ENCODE measurements at places on chromosomes 2 and 18.

DNA sequence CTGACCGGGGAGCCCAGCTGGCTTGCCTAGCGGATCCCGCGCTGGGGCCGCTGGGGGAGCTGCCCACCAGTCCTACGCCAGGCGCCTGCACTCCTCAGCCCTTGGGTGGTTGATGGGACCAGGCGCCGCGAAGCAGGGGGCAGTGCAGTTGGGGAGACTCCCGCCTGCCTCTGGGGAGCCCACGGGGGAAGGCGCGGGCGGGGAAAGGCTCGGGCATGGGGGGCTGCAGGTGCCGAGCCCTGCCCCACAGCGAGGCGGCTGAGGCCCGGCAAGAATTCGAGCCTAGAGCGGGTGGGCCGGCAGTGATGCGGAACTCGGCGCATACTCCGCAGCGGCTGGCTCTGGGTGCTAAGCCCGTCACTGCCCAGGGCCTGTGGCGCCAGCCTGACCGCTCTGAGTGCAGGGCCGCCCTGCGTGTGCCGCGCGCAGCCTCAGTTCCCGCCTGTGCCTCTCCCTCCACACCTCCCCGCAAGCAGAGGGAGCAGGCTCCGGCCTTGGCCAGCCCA is 249.1 kb upstream of the TEKT4 start:
- DNase-seq: no peak

DNA sequence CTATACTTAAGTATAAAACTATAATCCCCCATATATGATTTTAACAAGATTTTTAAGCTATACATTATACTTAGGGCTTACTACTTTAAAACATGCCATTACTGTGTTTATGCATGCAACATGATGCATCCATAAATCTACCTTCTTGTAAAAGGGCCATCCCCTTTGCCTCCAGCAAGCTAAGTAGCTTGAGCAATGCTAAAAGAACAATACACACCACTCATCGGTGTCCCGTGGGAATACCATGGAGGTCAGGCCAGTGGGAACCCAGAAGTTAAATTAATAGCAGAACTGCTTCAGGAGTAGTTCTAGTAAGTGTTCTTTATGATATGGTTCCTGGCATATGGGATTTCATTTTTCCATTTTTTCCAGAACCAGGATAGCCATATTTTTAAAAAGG is 37.8 kb downstream of the SH3RF3 start:
- no peak for DNase-seq

- DNase-seq: no peak
These were observed 74.3 kb downstream of the BIN1 start for GRCh38 chr2:127032621-127033020.

GRCh38 chr2:216724190-216724589 is 28.8 kb upstream of the IGFBP5 start:
- no peak for DNase-seq

GRCh38 chr18:33804258-33804657 is 226.2 kb downstream of the ASXL3 start:
- DNase-seq: no peak

Data from NCI-H1105 (cell line).